A549 treated with GW870086 at 1 μM for 4 hours (cell line): ENCODE measurements at places on chromosomes 13 and 19. TPM values are rescaled to one million over a fixed set of nuclear protein-coding genes. Genes with fewer than 3 reads are reported as not detected.

Gene IZUMO1
- total RNA-seq: not detected in 5 replicates

Gene CAPN12
- total RNA-seq: 4.2 to 6.0 TPM (median 5.6 TPM) in 5 replicates

Gene ZNF729
- not detected in 5 replicates for total RNA-seq

Gene ZNF296
- total RNA-seq: 8.9 to 14.9 TPM (median 12.3 TPM) in 5 replicates

Gene ANKLE1
- total RNA-seq: 0.27 to 0.64 TPM (median 0.52 TPM) in 5 replicates

Gene CDX2
- 0.53 to 1.2 TPM (median 0.96 TPM) in 5 replicates for total RNA-seq

Gene CXCL17
- 0.18 TPM in 1 of 5 replicates, not detected in the others for total RNA-seq

Gene OR10H1
- not detected in 5 replicates for total RNA-seq

Gene GNG7
- 0.05 to 0.08 TPM (median 0.06 TPM) in 4 of 5 replicates, not detected in the other for total RNA-seq

Gene LRRC25
- not detected in 5 replicates for total RNA-seq

Gene S1PR5
- 1.2 to 2.2 TPM (median 1.9 TPM) in 5 replicates for total RNA-seq

Gene DENND1C
- 0.11 to 0.29 TPM (median 0.19 TPM) in 5 replicates for total RNA-seq
